ENCODE measurements at places on chromosomes 12 and 14.
A peak's percentile ranks its signal among the peaks of the same experiment; 100 is the strongest.

DNA sequence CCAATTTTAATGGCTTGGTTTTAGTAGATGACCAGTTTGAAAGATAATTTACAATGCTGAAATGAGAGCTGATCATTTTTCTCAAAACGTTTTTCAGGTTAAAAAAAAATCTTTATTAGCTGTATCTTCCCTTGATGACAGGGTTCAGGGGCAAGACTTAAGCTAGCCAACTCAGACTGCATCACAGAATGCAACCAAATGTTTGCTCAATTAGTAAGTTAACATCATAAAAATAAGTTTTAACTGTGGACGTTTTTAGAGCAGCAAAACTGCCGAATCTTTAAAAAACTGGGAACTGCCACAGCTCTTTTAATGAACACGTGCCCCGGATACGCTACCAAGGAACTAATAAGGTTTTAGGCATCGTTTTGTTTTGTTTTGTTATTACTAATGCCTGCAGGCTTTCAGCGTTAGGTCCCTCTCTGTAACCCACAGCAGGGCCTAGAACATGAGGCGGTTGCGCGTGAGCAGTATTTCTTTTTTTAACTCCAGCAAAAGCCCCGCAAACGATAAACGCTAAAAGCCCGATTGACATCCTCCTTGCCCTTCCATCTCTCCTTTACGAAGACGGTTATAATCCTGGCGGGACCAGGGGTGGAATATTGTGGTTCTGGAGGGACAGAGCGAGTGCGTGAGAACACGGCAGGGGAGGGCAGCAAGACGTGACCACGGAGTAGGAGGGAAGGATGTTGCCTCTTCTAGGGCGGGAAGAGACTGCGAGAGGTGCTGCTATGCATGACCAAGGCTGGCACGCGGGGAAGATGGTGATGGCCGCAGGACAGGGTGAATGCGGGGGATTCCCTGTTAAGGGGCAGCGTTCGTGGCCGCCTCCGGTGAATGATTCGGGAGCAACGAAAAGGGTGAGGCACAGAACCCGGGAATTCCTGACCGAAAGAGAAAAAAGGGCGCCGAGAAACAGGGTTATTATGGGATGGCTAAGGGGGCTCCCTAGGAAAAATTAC, 652 bp downstream of the SUPT16H start:
- DNase-seq, result peak; percentile 24

DNA sequence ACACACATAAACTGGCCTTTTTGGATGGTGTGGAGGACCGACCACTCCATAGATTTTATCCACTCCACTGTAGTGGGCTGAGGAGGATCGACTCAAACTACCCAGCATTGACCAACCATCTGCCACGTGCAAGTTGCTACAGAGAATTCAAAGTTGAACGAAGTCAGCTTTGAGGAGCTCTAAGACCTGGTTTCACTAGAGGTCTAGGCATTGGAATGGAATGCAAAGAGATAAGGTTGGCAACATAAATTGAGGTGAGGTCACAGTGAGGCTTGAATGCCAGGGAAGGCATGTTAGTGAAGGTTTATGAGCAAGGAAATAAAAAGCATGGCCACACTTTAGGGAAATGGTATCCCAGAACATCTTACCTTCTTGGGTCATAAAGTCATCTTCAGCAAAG, 14.5 kb downstream of the VWF start:
- no peak for DNase-seq

- DNase-seq, result no peak
These were observed 11.0 kb downstream of the WDR20 start for GRCh38 chr14:102150744-102151143.

GRCh38 chr12:102300824-102301461, 103.3 kb upstream of the PMCH start:
- no peak for DNase-seq

- DNase-seq, result no peak
These were observed 198.5 kb upstream of the PWP1 start for GRCh38 chr12:107487011-107487680.

DNA sequence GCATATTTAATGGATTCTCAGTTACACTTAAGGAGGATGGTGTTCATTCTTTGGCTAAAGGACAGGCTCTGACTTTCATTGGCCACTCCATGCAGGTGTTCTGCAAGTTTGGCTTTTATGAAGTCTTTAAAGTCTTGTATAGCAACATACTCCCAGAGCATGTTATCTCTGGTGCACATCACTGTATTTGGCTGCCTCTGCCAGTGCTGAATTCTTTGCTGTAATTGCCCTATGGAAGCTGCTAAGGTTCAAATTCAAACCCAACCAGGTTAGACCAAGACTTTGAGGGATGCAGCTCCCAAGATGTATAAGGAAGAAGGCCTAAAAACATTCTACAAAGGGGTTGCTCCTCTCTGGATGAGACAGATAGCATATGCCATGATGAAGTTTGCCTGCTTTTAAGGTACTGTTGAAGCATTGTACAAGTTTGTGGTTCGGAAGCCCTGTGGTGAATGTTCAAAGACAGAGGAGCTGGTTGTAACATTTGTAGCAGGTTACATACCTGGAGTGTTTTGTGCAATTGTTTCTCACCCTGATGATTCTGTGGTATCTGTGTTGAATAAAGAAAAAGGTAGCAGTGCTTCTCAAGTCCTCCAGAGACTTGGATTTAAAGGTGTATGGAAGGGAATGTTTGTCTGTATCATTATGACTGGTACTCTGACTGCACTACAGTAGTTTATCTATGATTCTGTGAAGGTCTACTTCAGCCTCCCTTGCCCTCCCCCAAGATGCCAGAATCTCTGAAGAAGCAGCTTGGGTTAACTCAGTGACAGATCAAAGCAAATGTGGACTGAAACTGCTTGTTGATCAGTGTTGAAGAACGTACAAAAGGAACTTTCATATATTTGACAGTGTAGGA, 19.4 kb downstream of the TMEM116 start:
- no peak for DNase-seq

GRCh38 chr14:92579244-92579936, 65.8 kb downstream of the RIN3 start:
- DNase-seq, result no peak

DNA sequence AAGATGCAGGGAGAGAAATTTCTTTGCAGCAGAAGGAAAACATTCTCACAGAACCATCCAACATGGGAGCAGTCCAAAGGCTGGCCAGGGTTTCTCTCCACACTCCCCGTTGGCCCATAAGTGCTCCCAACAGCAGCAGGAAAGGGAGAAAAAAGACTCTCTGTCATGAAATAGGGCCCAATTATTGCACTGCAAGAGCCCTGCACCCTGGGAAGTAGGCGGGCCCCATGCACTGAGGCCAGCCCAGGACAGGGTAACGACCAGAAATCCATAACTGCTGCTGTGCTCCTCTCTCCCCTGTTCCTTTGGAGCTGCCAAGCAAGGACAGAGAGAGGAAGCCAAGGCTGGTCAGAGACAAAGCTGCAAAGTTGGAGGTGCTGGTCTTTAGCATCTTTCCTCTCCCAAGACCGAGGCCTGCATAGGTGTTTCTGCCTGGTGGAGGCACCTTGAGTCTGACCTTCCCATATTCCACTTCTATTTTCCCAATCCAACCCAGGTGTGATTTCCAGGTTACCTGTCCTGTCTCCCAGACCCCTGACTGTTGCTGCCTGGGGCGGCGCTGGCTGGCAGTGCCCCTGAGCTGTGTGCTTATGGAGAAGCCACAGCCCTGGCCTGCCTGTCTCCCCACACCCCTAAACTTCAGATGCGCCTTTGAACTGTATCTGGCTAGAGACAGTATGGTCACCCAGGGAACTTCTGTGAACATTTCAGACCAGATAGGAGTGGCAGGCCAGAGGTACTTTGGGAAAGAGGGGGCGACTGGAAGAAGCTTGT, 6.8 kb downstream of the GALNT16 start:
- no peak for DNase-seq

- DNase-seq, result no peak
These were observed 108.7 kb upstream of the NCOR2 start for GRCh38 chr12:124675881-124676713.
